ENCODE measurements at places on chromosomes 13 and 19.

- peak; percentile 33 for DNase-seq
These were observed 38.4 kb upstream of the TCF3 start for GRCh38 chr19:1690699-1691307.

DNA sequence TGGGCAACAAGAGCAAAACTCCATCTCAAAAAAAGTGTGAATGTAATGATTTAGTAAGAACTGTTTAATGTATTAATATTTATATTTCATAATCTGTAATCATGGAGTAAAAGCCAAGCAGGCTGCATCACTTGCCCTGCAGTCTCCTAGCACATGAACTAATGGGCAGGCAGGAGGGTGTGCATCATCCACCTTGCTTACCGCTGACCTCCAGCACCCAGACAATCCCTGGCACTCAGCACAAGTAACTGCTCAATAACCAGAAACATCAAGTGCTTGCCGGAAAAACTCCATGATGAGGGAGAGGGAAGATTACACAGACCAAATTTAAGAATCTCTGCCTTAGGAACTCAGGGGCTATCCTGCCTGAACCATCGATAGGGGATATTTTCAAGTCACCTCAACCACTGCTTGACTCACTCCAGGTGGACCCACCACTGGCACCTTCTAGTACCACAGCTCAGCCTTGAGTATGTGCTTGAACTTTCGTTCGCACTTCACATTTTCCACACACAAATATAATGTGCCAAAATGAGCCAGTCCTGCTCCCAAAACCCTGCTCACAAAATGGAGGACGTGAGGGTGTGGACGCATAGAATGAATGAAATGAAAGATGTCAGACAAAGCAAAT, 18.6 kb downstream of the BRD4 start:
- DNase-seq = no peak

DNA sequence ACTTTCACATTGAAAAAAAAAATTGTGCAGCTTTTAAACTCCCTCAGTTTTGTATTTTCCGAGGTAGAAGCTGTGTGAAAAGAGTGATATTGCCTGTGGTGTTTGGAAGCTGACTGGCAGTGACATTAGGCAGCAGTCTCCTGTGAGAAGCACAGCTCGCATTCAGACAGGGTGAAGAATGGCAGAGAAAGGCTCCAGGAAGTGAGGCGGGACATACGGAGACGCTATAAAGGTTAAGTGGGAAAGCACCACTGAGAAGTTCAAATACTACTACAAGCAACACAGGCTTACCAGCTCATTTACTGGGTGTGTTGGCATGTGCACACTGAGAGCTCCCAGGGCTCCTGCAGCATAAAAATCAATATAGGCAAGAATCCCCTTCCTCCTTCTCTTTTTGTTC, 88.4 kb downstream of the RXFP2 start:
- no peak for DNase-seq

DNA sequence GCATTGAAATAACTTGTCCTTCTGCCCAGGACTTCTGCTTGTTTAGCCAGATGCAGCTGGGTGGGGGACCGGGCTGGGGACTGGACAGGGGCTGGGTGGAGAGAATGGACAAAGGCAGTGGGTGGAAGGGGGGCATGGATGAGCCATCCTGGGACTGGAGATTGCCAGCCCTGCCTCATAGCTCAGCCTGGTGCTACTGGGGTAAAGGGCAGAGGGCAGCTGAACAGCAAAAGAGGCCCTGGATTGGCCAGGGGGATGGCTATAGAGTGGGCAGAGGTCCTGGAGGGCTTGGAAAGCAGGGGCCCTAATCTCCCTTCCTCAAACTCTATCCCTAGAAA, 17.7 kb upstream of the PLAUR start:
- DNase-seq = no peak

DNA sequence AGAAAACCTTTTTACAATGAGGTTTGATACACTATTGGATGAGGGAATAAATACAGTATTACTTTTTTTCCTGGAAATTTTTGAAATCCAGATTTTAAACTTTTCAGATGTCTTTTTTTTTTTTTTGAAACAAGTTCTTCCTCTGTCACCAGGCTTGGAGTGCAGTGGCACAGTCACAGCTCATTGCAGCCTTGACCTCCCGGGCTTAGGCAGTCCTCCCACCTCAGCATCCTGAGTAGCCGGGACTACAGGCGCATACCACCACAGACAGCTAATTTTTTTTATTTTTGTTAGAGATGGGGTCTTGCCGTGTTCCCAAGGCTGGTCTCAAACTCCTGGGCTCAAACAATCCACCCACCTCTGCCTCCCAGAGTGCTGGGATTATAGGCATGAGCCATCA, 96.8 kb downstream of the RNF17 start:
- no peak for DNase-seq

DNA sequence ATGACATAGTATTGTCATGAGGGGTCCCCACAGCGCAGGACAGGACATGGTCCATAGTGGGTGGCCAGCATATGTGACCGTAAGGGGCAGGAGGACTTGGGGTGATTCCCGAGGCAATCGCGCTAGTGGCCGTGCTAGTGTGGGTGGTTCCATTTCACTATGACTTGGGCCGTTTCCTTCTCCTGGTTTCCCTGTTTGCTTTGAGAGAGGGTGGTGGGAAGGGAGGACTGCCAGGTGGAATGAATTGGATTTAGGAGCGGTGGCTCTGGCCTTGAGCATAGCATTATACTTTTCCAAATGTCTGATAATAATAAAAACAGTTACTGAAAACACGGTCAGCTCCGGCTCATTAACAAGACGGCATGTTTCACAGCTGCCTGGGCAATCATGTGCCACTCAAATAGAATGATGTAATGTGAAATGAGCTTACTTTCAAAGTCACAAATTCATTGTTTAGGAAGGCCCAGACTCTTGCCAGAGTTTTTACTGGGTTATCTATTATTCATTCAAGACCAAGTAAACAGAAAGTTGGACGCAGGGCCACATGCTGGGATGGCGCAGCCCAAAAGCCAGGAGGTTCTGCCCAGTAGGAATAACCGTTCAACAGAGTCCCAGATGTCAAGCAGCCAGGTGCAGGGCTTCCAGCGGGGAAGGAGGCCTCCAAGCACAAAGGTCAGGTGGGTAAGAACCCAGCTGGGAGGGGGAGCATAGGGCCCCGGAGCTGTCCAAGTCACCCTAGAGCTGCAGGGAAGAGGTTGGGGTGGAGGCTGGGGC, 19.6 kb upstream of the SLC15A1 start:
- DNase-seq = no peak

DNA sequence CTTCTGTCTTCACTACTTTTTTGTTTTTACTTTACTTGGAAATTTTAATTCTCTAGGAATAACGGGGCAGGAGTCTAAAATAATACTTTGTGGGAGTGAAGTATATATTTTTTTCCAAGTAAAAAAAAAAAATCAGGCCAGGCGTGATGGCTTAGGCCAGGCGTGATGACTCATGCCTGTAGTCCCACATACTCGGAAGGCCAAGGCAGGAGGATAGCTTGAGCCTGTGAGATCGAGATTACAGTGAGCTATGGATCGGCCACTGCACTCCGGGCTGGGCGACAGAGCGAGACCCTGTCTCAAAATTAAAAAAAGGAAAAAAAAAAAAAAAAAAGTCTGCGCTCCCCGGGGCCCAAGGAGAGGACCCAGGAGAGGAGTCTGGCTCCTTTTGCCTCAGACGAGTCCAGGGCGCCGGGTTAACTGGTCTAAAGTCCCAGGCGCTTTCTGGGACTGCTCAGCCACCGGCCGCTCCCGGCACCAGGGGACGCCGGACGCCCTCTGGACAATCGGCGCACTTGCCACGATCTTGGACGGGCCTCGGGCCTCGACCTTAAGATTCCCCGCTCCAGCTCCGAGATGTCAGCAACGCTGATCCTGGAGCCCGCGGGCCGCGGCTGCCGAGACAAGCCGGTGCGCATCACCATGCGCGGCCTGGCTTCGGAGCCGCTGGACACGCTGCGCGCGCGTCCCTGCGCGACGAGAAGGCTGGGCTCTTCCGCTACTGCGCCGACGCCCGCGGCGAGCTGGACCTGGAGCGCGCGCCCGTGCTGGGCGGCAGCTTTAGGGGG, 2.7 kb upstream of the ZFP82 start:
- peak; percentile 70 for DNase-seq
